RWPE1 (cell line): ENCODE measurements at places on chromosomes 1 and 21.

DNA sequence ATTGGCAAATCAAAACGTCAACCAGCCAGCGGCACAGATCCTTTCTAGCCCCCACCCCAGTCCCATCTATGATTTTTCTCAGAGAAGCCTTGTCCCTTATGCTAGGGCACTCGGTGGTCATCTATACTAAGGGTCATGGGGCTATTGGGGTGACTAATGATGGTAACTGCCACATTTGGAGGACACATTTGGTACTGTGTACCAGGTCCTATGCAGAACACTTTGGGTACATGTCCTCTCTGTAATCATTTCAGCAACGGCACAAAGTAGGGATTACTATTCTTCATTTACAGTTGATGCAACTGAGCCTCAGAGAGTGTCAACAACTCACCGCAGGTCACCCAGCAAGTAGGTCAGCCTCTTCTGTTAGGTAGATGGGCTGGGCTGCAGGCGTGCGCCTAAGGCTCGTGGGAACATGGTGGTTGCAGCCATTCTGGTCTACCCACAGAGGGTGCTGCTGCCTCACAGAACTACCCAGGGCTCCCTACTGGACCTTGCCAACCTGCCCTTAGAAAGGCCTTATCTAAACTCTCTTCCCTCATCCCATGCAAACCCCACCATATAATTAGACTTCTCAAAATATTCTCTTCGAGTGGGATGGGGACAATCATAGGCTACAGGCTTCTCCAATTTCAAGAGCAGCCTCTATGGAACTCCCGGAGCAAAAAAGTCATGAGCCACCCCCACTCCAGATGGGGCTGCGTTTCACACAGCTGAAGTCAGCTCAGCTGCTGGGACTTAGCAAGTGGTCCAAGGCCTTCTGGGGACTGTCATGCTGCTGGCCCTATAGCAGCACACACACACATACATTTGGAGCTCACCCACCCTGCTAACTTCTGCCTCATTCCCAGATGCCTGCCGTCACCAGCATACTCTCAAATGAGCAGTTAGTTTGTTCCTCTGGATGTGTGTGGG lies 5.8 kb upstream of the SDHB start:
- DNase-seq, result peak; percentile 74

DNA sequence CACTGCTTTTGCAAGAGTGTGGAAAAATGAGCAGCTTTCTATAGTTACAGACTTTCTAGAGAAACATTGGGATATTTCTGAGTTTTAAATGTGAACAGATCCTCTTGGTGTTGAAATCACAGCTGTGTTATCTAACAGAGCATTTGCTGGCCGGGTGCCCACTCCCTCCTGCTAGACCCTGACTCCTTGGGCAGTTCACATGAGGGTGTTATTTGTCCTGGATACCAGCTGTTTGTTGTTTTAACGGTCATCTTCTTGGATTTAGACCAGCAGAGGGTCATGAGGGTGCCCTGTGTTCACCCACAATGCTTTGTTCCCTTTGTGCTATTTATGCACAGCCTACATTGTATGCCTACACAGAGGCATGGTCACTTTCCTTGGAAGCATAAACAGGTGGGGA lies 67.1 kb downstream of the CENPF start:
- no peak for DNase-seq

GRCh38 chr1:37238364-37239224 lies 204.3 kb upstream of the GRIK3 start:
- DNase-seq, result peak; percentile 36

GRCh38 chr21:16376673-16377072 lies 646.9 kb downstream of the USP25 start:
- DNase-seq, result no peak

DNA sequence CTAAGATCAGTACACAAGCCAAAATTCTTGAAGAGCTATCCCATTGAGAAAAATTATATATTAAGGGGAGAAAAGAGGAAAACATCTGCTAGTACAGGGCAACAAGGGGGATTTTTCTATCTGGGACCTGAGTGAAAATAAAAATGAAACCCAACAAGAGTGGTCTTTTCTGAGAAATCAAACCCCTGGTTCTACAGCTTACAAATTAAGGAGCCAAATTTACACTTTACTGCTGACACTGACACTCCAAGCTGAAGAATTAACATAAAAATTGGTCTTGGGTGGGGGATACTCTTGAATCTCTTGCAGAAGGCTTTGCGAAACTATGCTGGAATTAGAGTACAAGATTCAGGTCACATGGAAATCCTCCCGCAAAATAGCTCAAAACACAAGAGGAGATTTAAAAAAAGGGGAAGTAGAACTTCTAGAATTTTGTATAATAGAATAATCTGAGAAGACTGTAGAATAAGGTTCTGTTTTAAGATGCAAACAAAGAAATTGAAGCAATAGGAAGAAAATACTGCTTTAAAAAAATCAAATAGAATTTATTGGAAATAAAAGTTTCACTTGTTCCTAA lies 32.1 kb upstream of the HSPA13 start:
- no peak for DNase-seq

GRCh38 chr1:6732942-6733341 lies 31.3 kb upstream of the DNAJC11 start:
- DNase-seq, result no peak

DNA sequence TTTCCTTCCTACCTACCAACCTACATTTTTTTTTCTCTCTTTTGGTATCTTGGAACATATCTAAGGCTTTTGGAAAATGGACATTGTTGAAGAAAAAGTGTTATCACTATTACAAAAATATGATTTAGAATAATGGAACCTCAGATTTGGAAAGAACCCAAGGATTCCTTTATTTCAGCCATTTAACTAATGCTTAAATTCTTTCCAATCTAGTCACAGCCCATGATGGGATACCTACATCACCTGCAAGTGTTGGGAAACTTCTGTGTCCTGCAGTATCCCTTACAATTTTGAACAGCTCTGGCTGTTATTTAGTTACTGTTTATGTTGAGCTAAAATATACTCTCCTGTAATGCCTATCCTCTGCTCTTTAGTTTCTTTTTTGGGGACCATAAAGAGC lies 22.3 kb upstream of the APOBEC4 start:
- no peak for DNase-seq

DNA sequence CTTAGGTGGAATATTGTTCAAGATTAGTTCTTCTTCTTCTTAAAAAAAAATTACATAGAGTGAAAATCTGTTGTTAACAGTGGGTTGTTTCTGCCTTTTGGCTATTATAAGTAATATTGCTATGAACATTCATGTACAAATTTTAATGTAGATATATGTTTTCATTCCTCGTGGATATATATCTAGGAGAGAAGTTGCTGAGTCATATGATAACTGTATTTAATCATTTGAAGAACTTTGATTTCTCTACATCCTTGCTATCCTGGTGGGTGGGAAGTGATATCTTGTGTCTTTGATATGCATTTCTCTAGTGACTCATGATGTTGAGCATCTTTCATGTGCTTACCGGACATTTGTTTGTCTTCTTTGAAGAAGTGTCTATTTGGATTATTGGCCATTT lies 29.9 kb downstream of the MAST2 start:
- DNase-seq, result no peak

GRCh38 chr1:55825461-55825860 lies 610.3 kb upstream of the USP24 start:
- DNase-seq, result no peak

GRCh38 chr1:206502812-206503211 lies 4.5 kb upstream of the RASSF5 start:
- no peak for DNase-seq

GRCh38 chr1:160542303-160542945 lies 19.4 kb upstream of the SLAMF6 start:
- DNase-seq, result no peak

GRCh38 chr1:109777980-109778625 lies 14.4 kb upstream of the EPS8L3 start:
- DNase-seq, result no peak

DNA sequence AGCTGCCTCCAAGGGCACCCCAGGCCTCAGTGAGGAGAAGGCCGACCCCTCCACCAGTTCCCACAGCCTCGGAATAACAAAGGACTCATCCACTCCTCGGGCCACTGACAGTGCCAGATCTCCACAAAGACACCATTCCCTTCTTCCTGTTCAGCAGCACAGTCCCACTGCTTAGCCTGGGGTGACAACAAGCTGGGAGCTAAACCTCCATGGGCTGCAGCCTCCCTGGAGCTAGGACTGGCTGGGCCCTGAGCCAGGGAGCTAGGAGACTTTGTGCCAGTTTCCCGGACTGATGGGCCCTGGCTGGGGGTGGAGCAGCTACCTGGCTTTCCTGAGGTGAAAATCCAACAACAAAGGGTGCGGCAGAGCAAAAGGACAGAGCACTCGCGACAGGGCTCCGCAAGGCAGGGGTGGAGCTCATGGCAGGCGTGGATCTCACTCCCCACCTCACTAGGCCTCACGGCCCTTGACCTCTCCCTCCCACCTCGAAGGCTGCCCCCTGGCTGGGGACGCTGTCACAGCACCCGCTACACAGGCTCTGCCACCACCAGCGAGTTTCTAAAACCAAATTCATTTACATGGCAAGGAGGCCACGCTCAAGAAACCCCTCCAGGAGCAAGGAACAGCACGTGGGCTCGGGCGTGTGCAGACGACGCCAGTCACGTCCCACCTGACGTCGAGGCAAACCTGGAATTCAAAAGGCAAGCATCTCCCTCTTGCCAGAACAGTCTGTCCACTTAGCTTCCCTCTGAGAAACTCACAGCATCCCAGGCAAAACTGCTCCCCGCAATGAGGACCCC lies 13.8 kb downstream of the SLC35E2B start:
- no peak for DNase-seq

GRCh38 chr1:168138134-168138533 lies 1.4 kb upstream of the GPR161 start:
- DNase-seq, result no peak

- DNase-seq, result no peak
Measured at GRCh38 chr1:153342178-153342577, 6.5 kb downstream of the PGLYRP4 start.

GRCh38 chr1:223016381-223016780 lies 126.7 kb downstream of the TLR5 start:
- DNase-seq, result no peak

GRCh38 chr21:16872616-16873015 lies 640.2 kb upstream of the CXADR start:
- DNase-seq, result no peak

DNA sequence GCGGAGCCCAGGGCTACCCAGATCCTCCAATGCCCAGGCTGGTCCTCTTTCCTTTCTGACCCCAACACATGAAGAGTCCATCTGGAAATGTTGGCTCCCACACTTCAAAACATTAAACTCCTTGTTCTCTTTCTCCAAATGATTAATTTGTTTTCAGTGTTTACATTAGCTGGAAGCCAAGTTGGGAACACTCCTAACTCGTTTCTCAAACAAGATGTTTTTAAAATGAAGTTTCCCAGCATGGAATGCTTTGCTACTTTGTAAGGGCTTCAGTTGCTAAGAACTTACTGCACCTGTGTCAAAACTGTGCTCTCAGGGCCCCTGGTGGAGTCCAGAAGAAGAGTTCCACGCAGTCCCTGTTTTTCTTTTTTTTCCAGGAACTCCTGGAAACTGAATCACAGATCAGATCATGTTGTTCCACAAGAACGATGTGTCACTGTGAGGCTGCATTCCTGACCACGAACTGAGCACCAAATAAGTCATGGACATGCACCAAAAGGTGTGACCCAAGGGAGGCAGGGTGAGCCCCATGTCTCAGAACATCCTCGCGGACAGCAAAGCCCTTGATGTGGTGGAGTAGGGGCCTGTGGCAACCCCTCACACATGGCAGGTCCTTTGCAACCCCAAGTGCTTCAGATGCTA lies 257.3 kb downstream of the KCNJ6 start:
- peak; percentile 60 for DNase-seq

DNA sequence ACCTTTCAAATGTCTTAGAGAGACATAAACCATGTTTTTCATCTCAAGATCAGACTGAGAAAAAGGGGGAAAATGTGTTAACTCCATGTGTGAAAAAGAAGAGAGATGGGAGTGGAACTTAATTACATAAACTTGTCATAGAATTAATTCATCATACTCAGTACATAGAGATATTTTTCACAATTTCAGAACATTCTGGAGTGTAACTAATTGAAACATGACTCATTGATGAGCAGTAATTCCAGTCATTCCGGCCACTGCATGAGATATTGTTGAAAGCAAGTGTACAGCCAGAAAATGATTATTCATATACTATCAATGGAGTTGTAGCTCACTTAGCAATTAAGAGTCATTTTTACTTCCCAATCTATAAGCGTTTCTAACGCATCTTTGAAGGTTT lies 739.3 kb downstream of the LTN1 start:
- DNase-seq, result peak; percentile 33

DNA sequence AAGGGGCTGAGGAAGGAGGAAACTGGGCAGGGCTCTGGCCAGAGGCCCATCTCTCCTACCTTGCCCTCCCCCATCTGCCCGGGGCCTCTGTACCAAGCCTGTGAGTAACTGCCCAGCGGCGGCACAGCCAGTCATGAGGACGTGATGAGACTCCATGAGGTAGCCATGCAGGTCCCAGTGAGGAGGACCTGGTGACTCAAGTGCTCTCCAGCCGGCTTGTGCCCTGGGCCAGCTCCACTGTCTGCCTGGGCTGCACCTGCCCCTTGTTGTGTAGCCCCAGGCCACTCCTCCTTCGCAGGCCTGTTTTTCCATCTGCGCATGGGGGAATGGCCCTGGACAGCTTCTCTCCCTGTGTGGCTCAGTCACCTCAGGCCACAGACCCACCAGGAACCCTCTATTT lies 42.0 kb upstream of the PADI1 start:
- DNase-seq, result peak; percentile 78

GRCh38 chr1:244730153-244730933 lies 77.4 kb downstream of the DESI2 start:
- DNase-seq, result peak; percentile 20

DNA sequence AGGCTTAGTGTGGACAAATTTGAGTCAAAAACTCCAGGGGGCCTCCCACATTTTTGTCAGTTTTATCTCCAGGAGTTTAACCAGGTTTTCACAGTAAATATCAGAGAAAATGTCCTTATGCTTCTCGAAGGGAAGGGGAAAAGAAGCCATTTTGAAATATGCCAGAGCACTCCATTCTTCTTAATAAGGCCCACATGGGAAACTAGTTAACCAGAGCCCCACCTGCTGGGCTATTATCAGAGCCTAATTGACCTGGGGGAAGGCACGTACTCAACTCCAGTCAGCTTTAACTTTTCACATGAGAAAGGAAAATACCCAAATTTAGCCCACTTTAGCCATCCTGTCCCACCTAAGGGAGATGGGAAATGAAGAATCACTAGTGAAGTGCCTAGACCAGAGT lies 296.3 kb downstream of the PTBP2 start:
- DNase-seq, result no peak

DNA sequence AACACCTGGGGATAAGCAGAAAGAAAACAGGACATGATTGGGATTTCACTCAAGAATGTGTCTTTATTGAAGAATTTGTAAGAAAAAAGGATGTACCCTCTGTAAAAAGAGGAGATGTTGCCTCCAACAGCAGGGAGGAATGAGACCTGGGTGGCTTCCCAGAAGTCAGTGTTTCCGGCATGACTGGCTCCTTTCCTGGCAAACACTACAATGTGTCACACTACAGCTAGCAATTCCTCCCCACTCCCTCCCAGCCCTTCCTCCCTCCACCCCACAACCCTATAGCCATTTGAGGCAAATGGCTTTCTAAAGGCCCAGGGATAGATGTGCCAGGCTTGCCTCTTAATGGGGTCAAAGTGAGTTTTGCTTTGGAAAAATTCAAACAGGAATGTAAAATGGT lies 11.5 kb upstream of the COL8A2 start:
- DNase-seq, result peak; percentile 74

GRCh38 chr1:109919303-109919702 lies 8.7 kb downstream of the CSF1 start:
- no peak for DNase-seq

- no peak for DNase-seq
Measured at GRCh38 chr1:182671750-182672486, 12.5 kb downstream of the RGS8 start.
